Cardiac septum (tissue), 1 donor: ENCODE measurements at places on chromosomes 2 and 18. TPM values are rescaled to one million over a fixed set of nuclear protein-coding genes. Genes with fewer than 3 reads are reported as not detected.

FIGLA gene
- not detected for total RNA-seq

CD8A gene
- 0.62 TPM for total RNA-seq

LCT gene
- not detected for total RNA-seq

AGPS gene
- total RNA-seq: 27.5 TPM

DTNA gene
- 208 TPM for total RNA-seq

OSR1 gene
- 1.4 TPM for total RNA-seq

MDH1B gene
- total RNA-seq: 1.3 TPM

TUBA3E gene
- total RNA-seq: 1.2 TPM

RAMP1 gene
- 253 TPM for total RNA-seq

GREB1 gene
- total RNA-seq: 2.9 TPM

C2orf68 gene
- total RNA-seq: 26.3 TPM

TEKT4 gene
- total RNA-seq: 0.32 TPM

ZBTB7C gene
- total RNA-seq: 8.0 TPM

LIMS2 gene
- total RNA-seq: 207 TPM

ASB18 gene
- total RNA-seq: 44.4 TPM

PTH2R gene
- total RNA-seq: not detected

SEPTIN10 gene
- total RNA-seq: 57.4 TPM

TMBIM1 gene
- total RNA-seq: 143 TPM

CCDC138 gene
- 1.3 TPM for total RNA-seq

SOS1 gene
- 27.3 TPM for total RNA-seq

AKAIN1 gene
- not detected for total RNA-seq

LINC00305 gene
- total RNA-seq: not detected

TMEM169 gene
- 0.22 TPM for total RNA-seq

GAL3ST2 gene
- total RNA-seq: not detected

TTR gene
- not detected for total RNA-seq

AMER3 gene
- not detected for total RNA-seq

TFPI gene
- total RNA-seq: 22.3 TPM

TNFAIP6 gene
- 4.9 TPM for total RNA-seq

KHK gene
- 1.1 TPM for total RNA-seq

TRPM8 gene
- total RNA-seq: 0.73 TPM

FNDC4 gene
- total RNA-seq: 3.0 TPM

SERPINB11 gene
- not detected for total RNA-seq

PLGLB1 gene
- total RNA-seq: 3.2 TPM

VIL1 gene
- total RNA-seq: not detected

UGT1A5 gene
- not detected for total RNA-seq

OR6B2 gene
- not detected for total RNA-seq

CYTIP gene
- 2.5 TPM for total RNA-seq

MATN3 gene
- 0.11 TPM for total RNA-seq

AQP4 gene
- 0.75 TPM for total RNA-seq

RGPD4 gene
- 0.19 TPM for total RNA-seq

LBX2 gene
- 0.51 TPM for total RNA-seq

NEU2 gene
- total RNA-seq: not detected

STON1 gene
- total RNA-seq: 6.7 TPM

MEP1B gene
- 0.13 TPM for total RNA-seq

CENPA gene
- not detected for total RNA-seq

GTF2A1L gene
- 0.75 TPM for total RNA-seq

MYO3B gene
- total RNA-seq: 0.05 TPM
